Gastroesophageal sphincter (tissue), 4 donors: ENCODE measurements at places on chromosomes 6 and 20. TPM values are rescaled to one million over a fixed set of nuclear protein-coding genes. Genes with fewer than 3 reads are reported as not detected.

TDP2 gene
- total RNA-seq = 45.2 TPM

PROKR2 gene
- not detected for total RNA-seq

PRR18 gene
- not detected for total RNA-seq

PNPLA1 gene
- not detected for total RNA-seq

ARMC12 gene
- not detected for total RNA-seq

MYLK4 gene
- 0.58 TPM for total RNA-seq

TTLL9 gene
- not detected for total RNA-seq
